Thyroid gland (tissue), 4 donors: ENCODE measurements at places on chromosomes 6 and 20.

DNA sequence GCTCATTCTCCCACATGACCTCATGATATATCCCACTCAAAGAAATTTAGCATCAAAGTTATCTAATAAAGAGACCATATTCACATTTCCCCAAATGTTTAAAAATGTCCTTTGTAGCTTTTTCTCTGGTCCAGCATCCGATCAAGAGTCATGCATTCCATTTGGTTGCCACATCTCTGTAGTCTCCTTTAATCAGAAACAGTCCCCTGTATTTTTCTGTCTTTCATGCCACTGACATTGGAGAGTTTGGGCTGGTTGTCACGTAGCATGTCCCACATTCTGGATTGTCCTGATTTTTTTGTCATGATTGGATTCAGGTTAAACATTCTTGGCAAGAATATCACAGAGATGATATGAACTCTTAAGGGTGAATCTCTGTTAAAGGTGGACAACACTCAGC lies 55.7 kb downstream of the SNX5 start:
- DNase-seq: no peak

DNA sequence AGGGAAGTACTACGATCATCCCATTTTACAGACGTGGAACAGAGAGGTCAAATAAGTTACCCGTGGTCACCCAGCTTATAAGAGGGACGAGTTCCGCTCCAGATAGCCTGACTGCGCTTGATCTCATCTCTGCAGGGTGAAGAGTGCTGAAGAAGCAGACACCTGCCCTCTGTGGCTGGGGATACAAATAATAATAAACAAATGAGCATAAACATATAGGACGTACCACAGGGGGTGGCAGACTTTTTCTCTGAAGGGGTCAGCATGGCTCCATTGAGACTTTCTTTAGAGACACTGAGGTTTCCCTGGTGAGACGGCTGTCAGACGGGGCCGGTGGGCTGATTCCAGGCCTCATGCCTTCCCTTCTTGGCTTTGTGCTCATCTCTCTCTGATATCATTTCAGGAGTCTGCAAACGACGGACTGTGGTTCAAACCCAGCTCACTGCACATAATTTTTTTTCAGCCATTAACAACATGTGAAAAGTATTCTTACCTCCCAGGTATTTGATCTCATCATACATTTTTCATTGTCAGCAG lies 47.1 kb downstream of the IRF4 start:
- no peak for DNase-seq

GRCh38 chr6:44926556-44926955 lies 401.6 kb upstream of the RUNX2 start:
- DNase-seq: no peak

- no peak for DNase-seq
Measured at GRCh38 chr6:37480951-37481534, 18.6 kb downstream of the CCDC167 start.

- DNase-seq: no peak
Measured at GRCh38 chr6:126427713-126428112, 87.8 kb downstream of the CENPW start.

- DNase-seq: peak; percentile 4
Measured at GRCh38 chr6:38997128-38997761, 51.3 kb upstream of the GLP1R start.
